Lower lobe of right lung (tissue), 2 donors: ENCODE measurements at places on chromosomes 3 and 15. TPM values are rescaled to one million over a fixed set of nuclear protein-coding genes. Genes with fewer than 3 reads are reported as not detected.

SCN5A gene
- total RNA-seq, result 0.24 TPM

GRCh38 chr3:143060906-143061305 is 58.7 kb upstream of the CHST2 start:
- H3K27me3 ChIP-seq, result no peaks in the 10 kb centered on the region
- no peaks in the 10 kb centered on the region for H3K4me1 ChIP-seq
- peaks cover 23% of the 10 kb centered on the region for H3K36me3 ChIP-seq
- DNase-seq, result no peak
- no peak overlapping the region for H3K27ac ChIP-seq

- no peaks in the 10 kb centered on the region for H3K36me3 ChIP-seq
- no peak overlapping the region for H3K27ac ChIP-seq
- no peak overlapping the region for H3K4me3 ChIP-seq
- H3K4me1 ChIP-seq, result no peaks in the 10 kb centered on the region
Observed at GRCh38 chr15:70426096-70426821, 328.5 kb upstream of the TLE3 start.

RPUSD2 gene
- total RNA-seq, result 5.3 TPM

GRCh38 chr3:72613871-72614270 is 234.4 kb downstream of the SHQ1 start:
- no peak overlapping the region for H3K27ac ChIP-seq
- H3K27me3 ChIP-seq, result no peaks in the 10 kb centered on the region
- H3K4me1 ChIP-seq, result no peaks in the 10 kb centered on the region
- no peaks in the 10 kb centered on the region for H3K36me3 ChIP-seq

- no peaks in the 10 kb centered on the region for H3K27me3 ChIP-seq
- no peak overlapping the region for H3K27ac ChIP-seq
- H3K36me3 ChIP-seq, result no peaks in the 10 kb centered on the region
Observed at GRCh38 chr15:23869396-23869795, 182.3 kb upstream of the NDN start.

GRCh38 chr3:12187448-12188327 is 29.0 kb upstream of the TIMP4 start:
- DNase-seq, result peak; percentile 60
- no peak overlapping the region for H3K4me3 ChIP-seq
- H3K27ac ChIP-seq, result peak overlapping the region; percentile 68

ERICH6 gene
- not detected for total RNA-seq

DNA sequence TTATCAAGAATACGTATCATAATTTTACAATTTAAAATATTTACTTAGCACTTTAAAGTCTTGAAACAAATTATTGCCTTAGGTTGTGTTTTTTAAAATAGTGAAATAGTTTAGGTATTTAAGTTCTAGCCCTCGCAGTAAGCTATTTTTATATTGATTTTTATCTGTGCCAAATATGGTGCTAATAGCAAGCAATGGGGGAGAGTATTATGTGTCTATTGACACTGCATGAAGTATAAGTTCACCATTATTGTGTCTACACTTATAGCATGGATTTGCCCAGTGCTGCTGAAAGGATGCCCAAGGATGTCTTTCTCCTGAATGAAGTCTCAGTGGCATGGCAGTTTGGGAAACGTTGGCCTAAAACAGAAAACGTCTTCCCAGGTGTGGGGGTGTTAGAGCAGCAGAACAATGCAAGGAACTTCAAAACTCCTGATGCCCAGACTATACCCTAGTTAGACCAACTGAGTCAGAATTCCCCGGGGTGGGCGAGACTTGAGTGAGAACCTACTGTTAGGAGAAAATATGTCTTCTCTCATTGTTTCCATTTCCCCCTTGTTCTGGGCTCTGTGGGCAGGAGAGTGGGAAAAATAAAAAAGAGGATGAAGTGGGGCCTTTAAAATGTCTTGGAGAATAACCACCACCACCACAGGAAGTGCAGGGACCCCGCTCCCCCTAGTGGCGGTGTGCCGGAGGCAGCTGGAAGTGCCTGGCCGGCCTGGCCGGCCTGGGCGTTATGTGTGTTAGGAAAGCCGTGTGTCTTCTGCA is 104.2 kb upstream of the SLC7A14 start:
- DNase-seq, result peak; percentile 79
- H3K27ac ChIP-seq, result no peak overlapping the region
- H3K4me3 ChIP-seq, result no peak overlapping the region
- no peaks in the 10 kb centered on the region for H3K4me1 ChIP-seq

ZNF35 gene
- total RNA-seq, result 8.8 TPM

TUBGCP4 gene
- total RNA-seq, result 21.6 TPM

DNA sequence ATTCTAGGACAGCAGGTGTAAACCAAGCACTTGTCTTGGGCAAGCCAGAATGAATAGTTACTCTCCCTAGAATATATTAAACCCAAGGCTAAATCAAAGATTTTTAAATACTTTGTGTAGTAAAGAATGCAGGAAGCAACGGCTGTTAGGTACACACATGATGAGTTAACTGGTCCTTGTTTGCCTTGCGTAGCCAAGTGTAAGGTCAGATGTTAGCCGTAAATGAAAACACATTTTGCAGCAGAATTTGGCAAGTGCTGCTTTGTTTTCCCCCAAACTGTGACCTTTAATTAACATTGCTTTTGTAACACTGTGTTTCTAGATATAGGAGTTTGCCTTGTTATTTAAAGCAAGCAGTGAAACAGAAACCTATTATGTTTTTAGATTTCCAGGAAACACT is 368.7 kb downstream of the IL5RA start:
- H3K36me3 ChIP-seq, result no peaks in the 10 kb centered on the region
- H3K27ac ChIP-seq, result no peak overlapping the region
- no peaks in the 10 kb centered on the region for H3K4me1 ChIP-seq

GRCh38 chr3:143529018-143529478 is 319.2 kb downstream of the SLC9A9 start:
- H3K4me3 ChIP-seq, result no peak overlapping the region
- H3K27ac ChIP-seq, result no peak overlapping the region
- DNase-seq, result no peak
- H3K27me3 ChIP-seq, result no peaks in the 10 kb centered on the region
- no peaks in the 10 kb centered on the region for H3K36me3 ChIP-seq
- H3K4me1 ChIP-seq, result peaks cover 5% of the 10 kb centered on the region

DNA sequence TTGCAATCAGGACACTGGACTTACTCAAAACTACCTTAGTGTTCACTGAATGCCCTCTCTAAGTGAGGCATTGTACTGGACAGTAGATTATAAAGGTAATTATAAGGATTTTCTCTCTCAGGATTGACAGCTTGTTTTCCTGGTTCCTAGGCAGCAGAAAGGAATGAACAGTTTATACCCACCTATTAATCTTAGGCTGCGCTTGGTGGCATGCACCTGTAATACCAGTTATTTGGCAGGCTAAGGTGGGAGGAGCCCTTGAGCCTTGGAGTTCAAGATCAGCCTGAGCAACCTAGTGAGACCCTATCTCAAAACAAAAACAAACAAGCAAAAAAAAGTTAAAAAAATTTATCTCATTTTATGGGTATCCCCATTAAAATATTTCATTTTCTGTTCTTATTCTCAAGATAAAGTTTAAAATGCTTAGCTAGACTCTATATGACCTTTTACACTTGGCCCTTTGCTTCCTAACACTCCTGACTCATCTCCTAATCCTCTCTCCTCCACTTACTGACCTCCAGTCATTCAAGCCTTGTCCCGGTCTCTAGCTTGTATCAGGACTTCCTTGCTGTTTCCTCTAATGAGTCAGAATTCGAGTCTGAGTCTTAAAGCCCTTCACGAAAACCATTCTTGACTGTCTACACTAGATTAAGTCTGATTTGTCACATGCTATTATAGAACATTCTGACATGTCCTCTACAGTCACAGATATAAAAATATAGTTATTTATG is 348.6 kb downstream of the NLGN1 start:
- no peaks in the 10 kb centered on the region for H3K36me3 ChIP-seq
- DNase-seq, result no peak
- H3K27ac ChIP-seq, result no peak overlapping the region
- no peak overlapping the region for H3K4me3 ChIP-seq
- H3K4me1 ChIP-seq, result no peaks in the 10 kb centered on the region

CD86 gene
- total RNA-seq, result 29.5 TPM

- H3K36me3 ChIP-seq, result peaks cover 35% of the 10 kb centered on the region
- no peak overlapping the region for H3K4me3 ChIP-seq
- H3K27ac ChIP-seq, result no peak overlapping the region
- no peak for DNase-seq
- H3K27me3 ChIP-seq, result no peaks in the 10 kb centered on the region
Observed at GRCh38 chr3:149848238-149848637, 35.2 kb downstream of the RNF13 start.

GRCh38 chr3:49616061-49616460 is 58.1 kb upstream of the APEH start:
- no peaks in the 10 kb centered on the region for H3K4me1 ChIP-seq
- H3K4me3 ChIP-seq, result no peak overlapping the region
- no peaks in the 10 kb centered on the region for H3K27me3 ChIP-seq
- no peaks in the 10 kb centered on the region for H3K36me3 ChIP-seq
- no peak for DNase-seq

GRCh38 chr3:44365952-44366351 is 27.4 kb downstream of the TCAIM start:
- peaks cover 6% of the 10 kb centered on the region for H3K4me1 ChIP-seq
- no peaks in the 10 kb centered on the region for H3K27me3 ChIP-seq
- no peak overlapping the region for H3K4me3 ChIP-seq
- peaks cover 23% of the 10 kb centered on the region for H3K36me3 ChIP-seq

- no peak overlapping the region for H3K27ac ChIP-seq
- no peak for DNase-seq
- H3K4me1 ChIP-seq, result no peaks in the 10 kb centered on the region
- H3K4me3 ChIP-seq, result no peak overlapping the region
Observed at GRCh38 chr15:79540551-79540950, 108.4 kb downstream of the MINAR1 start.

- no peaks in the 10 kb centered on the region for H3K27me3 ChIP-seq
- DNase-seq, result no peak
- no peak overlapping the region for H3K27ac ChIP-seq
- H3K4me1 ChIP-seq, result peaks cover 4% of the 10 kb centered on the region
- H3K4me3 ChIP-seq, result no peak overlapping the region
Observed at GRCh38 chr15:71458089-71458660, 342.9 kb downstream of the THSD4 start.

SI gene
- total RNA-seq, result not detected

GRCh38 chr15:87672309-87673288 is 583.9 kb downstream of the NTRK3 start:
- H3K4me1 ChIP-seq, result no peaks in the 10 kb centered on the region
- DNase-seq, result no peak
- no peaks in the 10 kb centered on the region for H3K27me3 ChIP-seq
- H3K36me3 ChIP-seq, result no peaks in the 10 kb centered on the region

PLA2G4E gene
- total RNA-seq, result 1.1 TPM

GRCh38 chr3:172953571-172953970 is 187.5 kb downstream of the SPATA16 start:
- no peak overlapping the region for H3K27ac ChIP-seq
- no peaks in the 10 kb centered on the region for H3K4me1 ChIP-seq
- no peaks in the 10 kb centered on the region for H3K36me3 ChIP-seq
- H3K27me3 ChIP-seq, result no peaks in the 10 kb centered on the region
- H3K4me3 ChIP-seq, result no peak overlapping the region
- no peak for DNase-seq

DNA sequence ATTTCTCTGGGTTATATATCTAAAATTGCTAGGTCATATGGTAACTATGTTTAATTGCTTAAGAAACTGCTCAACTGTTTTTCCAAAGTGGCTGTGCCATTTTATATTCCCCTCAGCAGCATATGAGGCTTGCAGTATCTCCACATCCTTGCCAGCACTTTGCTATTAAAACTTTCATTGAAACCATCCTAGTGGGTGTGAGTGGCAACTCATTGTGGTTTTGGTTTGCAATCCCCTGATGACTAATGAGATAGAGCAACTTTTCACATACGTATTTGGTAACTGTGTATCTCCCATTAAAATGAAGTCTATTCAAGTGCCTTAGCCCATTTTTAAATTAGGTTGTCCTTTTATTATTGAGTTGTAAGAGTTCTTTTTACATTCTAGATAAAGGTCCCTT is 17.3 kb downstream of the KPNA1 start:
- H3K27me3 ChIP-seq, result no peaks in the 10 kb centered on the region
- H3K36me3 ChIP-seq, result peaks cover 42% of the 10 kb centered on the region
- peaks cover 12% of the 10 kb centered on the region for H3K4me1 ChIP-seq
- H3K4me3 ChIP-seq, result no peak overlapping the region

- H3K4me3 ChIP-seq, result no peak overlapping the region
- no peak for DNase-seq
- no peak overlapping the region for H3K27ac ChIP-seq
Observed at GRCh38 chr3:141255137-141255845, 23.7 kb downstream of the PXYLP1 start.
